ENCODE measurements at places on chromosomes 2 and 18.
A peak's percentile ranks its signal among the peaks of the same experiment; 100 is the strongest.

- peak; percentile 78 for DNase-seq
These were observed at the start of gene FKBP7 for GRCh38 chr2:178478439-178479274. Gene FKBP7 (minus strand): TSS chr2:178478600. CDS start chr2:178478499, 101 bp downstream.

GRCh38 chr2:241976296-241976695, 106.8 kb downstream of the RTP5 start:
- no peak for DNase-seq

GRCh38 chr2:239236808-239237205, 164.0 kb downstream of the HDAC4 start:
- DNase-seq: no peak

DNA sequence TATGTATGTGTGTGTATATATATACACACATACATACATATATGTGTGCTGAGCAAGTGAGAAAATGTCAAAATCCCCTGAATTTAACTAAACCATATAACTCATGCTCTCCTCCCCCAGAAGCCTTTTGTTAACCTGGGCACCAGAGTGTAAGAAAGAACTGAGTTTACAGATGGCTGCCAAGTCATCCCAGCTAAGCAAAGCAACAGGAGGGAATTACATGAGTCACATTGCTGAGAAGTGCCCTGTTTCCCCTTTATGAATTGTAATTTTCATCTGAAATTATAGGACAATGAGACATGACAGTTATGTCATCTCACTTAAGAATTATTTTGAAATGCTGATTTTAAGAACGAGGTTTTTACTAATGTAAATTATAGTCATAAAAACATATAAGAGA, 29.9 kb downstream of the SCN7A start:
- DNase-seq: peak; percentile 19

DNA sequence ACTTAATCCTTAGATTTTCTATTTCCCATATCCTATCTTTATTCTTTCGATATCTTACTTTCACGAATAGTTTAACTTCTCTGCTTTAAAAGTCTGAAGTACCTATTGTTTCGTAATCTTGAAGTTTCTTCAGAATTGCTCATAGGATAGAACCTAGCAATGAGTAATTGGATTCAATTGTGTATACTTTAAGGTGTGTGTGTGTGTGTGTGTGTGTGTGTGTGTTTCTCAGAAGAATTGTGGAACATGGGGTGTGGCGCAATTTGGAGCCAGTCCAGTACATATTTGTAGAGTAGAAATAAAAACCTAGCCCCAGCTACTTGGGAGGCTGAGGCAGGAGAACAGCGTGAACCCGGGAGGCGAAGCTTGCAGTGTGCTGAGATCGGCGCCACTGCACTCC, 897.6 kb downstream of the BCL11A start:
- no peak for DNase-seq

DNA sequence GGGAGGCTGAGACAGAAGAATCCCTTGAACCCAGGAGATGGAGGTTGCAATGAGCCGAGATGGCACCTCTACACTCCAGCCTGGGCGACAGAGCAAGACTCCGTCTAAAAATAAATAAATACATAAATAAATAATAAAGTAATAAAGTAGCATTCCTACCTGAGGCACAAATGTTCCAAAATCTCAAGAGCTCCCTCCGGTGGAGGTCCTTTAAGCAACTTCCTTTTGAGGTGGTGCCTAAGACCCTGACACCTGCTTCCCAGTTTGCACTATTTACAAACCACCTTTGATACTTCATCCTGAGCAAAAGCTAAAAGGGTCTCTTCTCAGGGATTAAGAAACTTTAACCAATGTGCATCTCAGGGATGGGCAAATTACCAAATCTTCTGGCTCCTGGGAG, 505.1 kb downstream of the CNTNAP5 start:
- DNase-seq: no peak

All from fibroblast of pulmonary artery (primary cell).